ENCODE measurements at places on chromosomes 16 and 17.

- DNase-seq = no peak
Observed at GRCh38 chr17:67095803-67096202, 51.4 kb downstream of the CACNG1 start.

DNA sequence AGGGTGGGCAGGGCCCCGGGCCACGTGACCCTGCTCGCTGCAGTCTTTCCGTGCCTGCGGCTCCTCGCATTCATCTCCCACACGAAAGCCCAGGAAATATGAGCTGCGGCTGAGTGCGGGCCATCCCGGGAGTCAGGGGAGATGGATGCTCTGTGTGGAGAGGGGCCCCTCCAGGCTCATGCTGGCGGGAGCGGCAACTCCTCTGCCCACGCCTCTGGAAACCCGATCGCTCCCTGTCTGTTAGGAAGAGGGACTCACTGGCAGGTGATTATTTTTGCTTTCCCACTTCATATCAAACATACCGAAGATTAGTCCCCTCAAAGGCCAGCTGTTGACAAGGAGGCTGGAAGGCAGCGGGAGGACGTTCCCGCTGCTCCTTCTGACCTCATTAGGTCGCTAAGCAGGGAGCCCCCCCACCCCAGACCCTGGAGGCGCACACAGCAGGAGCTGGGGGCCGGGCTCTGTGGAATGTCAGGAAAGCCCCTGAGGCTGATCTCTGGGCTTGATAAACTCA, 228.5 kb downstream of the FOXL1 start:
- DNase-seq = no peak

DNA sequence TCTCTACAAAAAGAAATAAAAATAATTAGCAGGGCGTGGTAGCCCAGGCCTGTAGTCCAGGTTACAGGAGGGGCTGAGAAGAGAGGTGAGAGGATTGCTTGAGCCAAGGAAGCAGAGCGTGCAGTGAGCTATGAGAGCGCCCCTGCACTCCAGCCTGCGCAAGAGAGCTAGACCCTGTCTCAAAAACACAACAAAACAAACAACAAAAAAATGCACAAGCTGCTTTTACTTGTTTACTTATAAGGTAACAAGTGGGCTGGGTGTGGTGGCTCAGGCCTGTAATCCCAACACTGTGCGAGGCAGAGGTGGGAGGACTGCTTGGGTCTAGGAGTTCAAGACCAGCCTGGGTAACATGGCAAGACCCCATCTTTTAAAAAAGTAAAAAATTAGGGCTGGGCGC, 1.7 kb downstream of the CYTH1 start:
- no peak for DNase-seq

- DNase-seq = peak; percentile 83
Observed at GRCh38 chr17:58249270-58250133, 11.1 kb downstream of the LPO start.

DNA sequence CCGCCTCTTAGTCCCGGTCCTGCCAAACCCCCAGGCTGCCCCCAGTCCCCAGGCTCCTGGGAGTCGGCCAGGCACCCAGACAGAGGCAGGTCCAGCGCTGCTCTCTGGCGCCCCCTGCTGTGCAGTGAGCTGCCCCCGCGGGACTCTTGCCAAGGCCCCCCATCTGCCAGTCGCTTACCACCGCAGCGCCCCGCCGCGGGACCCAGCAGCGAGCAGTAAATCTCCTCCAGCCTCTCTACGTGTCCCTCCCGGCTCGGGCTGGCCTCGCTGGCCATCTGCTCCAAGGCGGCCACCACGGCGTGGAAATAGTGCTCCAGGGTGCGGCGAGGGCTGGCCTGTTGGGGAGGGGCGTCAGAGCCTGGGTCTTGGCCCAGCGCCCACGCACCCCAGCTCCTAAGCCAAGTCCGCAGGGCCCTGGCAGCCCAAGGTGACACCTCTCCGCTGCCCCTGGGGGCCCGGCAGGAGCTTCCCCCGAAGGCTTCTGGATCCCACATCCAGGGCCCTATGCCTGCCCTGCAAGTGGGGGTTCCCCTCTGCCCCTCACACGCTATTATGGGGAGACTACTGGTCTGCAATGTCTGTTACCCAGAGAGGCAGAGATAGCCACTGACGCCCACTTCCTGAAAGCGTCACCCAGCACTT, 33.7 kb upstream of the MFSD6L start:
- peak; percentile 11 for DNase-seq

GRCh38 chr16:84999200-84999599, 12.1 kb downstream of the ZDHHC7 start:
- DNase-seq = no peak

DNA sequence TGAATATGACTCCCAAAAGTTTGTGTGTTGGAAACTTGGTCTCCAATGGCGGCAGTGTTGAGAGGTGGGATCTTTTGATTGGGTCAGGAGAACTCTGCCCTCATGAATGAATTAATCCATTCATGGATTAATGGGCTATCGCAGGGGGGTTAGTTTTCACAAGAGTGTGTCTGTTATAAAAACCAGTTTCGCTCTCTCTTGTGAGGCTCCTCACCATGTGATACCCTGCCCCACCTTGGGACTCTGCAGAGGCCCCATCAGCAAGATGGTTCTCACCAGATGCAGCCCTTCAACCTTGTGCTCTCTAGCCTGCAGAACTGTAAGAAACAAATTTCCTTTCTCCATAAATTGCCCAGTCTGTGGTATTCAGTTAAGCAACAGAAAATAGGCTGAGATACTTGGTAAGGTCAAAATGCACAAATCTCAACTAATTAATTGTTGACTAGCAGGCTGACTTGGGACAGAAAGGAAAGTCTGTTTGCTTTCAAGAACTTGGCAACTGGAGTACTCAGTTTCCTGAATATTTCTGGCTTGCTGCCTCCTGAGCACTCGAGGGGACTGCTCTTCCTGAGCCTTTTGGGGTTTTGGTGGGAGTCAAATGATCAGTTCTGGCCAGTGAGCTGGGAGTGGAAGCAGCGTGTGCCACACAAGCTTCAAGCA, 13.8 kb upstream of the CCL17 start:
- no peak for DNase-seq

DNA sequence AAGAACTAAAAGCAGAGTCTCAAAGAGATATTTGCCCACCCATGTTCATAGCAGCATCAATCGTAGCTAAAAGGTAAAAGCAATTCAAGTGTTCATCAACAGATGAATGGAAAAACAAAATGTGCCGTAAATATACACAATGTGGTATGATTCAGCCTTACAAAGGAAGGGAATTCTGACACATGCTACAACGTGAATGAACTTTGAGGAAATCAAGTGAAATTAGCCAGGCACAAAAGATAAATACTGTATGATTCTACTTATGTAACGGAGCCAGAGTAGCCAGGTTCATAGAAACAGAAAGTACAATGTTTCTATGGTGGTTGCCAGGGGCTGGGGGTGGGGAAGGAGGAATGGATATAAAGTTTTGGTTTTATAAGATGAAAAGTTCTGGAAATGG, 57.8 kb upstream of the IL34 start:
- no peak for DNase-seq

DNA sequence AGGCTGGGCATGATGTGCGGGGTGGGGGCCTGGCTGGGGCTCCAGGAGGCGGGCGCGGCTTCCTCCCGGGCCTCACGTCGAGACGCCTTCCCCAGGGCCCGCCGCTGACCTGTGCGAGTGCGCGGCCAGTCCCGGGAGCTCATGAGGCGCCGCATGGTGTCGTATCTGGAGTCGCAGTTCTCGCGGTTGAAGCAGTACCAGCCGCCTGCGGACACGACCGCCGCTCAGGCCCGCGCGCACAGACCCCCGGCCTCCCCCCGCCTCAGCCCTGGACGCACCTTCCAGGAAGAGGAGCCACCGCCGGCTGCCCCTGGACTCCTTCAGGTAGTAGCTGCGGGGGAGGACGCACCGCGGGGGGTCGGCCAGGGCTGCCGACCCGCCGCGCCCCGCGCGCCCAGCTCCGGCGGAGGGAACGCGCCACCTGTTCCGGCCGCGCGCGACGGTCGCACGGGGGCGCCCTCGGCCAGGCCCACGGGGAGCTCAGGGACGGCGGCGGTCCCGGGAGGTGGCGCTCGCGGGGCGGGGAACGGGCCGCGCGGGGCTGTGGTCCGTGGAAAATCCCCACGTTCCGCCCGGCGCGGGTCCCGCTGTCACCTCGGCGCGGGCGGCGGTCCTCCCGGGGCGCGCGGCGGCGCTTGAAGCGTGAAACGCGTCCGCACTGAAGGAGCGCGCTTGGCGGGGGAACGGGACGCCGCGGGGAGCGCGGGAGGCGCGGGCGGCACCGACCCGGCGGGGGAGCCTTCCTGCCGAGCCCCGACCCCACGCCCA, 1.4 kb downstream of the NOTUM start:
- DNase-seq = peak; percentile 80

DNA sequence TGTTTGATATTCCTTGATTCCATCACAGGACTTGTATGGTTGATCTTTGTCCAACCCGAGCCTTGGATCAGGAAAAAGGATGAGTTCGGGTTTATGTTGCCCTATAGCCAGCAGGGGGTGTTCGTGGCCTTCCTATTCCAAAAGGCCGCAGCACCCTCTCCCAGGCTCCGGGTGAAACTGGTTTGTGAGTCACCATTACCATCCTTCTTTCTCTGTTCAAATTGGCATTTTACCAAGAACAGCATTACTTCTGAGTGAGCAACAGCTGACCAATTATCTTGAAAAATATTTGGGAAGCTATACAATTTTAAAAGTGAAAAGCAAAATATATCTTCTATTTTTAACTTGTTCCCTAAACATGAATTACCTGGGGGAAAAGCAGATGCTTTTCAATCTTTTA, 24.3 kb upstream of the KRT20 start:
- peak; percentile 60 for DNase-seq

DNA sequence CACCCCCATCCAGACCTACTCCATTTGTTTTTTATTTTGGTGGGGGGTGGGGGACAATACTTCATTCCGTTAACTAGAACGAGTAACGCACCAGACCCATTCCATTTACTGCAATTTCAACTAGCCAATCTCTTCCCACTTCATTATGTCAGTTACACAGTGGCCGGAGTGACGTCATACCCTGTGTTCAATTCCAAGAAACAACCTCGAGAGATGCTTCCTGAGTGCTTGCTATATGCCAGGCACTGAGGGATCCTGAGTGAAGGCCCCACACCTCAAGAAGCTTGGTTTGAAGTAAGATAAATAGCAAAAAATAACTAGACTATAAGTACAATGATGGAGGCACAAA, 9.1 kb upstream of the SIAH1 start:
- no peak for DNase-seq

- DNase-seq = no peak
Observed at GRCh38 chr17:332023-332422, 20.6 kb downstream of the RPH3AL start.

GRCh38 chr17:73013816-73014663, 78.4 kb downstream of the SLC39A11 start:
- DNase-seq = no peak

DNA sequence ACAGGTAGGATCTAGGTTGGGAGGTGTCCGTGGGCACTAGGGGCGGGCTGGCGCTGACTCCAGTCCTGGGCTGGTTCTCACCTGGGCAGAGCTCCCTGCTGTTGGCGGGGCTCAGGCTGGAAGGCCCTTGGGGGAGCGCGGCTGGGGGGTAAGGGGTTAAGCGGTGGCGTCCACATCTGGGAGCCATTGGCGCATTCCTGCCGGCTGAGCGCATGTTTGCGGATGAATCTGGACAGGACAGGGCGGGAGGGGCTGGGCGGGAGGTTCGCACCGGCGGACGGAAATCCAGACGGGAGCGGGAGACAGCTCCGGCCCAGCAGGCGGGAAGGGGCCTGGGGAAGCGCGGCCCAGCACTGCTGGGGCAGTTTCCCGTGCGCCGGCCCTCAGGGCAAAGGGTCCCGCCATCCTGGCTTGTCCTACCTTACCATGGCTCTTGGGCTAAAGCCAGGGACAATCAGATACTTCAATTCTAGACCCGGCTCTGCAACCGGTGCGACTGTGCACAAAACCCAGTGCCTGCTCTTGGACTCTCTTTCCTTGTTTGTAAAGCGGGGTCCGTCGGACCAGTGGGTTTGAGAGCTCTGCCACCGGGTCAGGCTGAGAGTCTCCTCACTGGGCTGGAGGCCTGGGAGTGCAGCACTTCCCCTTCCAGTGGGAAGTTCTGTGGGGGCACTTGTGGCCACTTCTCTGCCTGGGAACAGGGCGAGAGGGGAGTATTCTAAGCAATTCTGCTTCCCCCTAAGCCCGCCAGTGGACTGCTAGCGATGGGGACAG, 7.8 kb downstream of the RARA start:
- DNase-seq = no peak

- DNase-seq = no peak
Observed at GRCh38 chr17:15654886-15655561, 29.1 kb downstream of the TRIM16 start.

- DNase-seq = no peak
Observed at GRCh38 chr17:42272162-42272907, 3.9 kb downstream of the STAT5B start.

Data from activated naive CD4-positive, alpha-beta T cell treated with Interleukin-2 at 50 U/mL for 16 hours (primary cell).